ENCODE measurements at places on chromosomes 11 and 22.

- no peak for DNase-seq
These were observed 86.2 kb upstream of the NCAM1 start for GRCh38 chr11:112874980-112875379.

DNA sequence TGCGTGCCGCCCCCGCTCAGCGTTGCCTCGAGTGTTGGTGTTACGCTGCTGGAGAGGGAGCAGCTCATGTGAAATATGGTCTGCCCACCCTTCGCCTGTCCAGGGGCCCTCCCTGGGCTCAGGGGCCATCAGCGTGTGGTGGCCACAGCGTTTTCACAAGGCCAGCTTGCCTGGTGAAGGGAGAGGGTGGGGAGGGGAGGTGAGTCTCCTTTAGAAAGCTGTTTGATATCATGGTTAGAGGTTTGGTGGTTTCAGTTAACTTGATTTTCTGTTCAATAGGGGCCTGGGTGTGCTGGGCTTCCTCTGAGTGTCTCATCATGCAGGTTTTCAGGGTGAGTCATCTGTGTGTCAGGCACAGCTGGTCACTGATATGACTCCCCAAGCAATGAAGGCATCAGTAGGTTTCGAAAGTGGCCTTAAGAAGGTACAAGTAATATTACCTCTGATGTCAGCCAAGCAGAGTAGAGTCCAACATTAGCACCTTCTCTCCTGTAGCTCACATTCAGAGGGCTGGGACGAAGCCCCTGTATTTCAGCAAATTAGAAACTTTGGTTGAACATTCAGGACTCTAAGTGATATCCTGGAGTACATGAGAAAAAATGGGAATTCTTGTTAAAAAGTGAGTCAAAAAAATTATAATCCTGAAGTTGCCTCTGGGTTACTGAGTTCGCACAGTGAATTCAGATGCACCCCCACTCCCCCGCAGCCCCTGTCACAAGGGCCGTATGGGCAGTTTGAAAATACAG, 172.5 kb downstream of the TBC1D22A start:
- peak; percentile 93 for DNase-seq

DNA sequence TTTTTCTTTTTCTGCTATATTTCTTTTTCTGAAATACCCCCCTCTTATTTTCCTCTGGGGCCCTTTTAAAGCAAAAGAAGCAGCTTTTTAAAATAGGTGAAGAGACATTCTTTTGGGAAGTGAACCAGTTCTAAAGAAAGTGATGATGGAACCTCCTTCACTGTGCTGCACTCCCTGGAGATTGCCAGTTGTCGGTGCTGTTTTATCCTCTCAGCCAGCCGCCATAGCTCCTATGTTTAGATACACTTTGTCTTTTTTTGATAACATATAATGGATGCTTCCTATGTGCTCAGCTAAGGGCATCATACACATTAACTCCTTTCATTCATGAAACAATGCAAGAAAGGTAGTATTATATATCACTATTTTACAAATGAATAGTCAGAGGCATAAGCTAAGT, 14.0 kb downstream of the CFAP300 start:
- no peak for DNase-seq

DNA sequence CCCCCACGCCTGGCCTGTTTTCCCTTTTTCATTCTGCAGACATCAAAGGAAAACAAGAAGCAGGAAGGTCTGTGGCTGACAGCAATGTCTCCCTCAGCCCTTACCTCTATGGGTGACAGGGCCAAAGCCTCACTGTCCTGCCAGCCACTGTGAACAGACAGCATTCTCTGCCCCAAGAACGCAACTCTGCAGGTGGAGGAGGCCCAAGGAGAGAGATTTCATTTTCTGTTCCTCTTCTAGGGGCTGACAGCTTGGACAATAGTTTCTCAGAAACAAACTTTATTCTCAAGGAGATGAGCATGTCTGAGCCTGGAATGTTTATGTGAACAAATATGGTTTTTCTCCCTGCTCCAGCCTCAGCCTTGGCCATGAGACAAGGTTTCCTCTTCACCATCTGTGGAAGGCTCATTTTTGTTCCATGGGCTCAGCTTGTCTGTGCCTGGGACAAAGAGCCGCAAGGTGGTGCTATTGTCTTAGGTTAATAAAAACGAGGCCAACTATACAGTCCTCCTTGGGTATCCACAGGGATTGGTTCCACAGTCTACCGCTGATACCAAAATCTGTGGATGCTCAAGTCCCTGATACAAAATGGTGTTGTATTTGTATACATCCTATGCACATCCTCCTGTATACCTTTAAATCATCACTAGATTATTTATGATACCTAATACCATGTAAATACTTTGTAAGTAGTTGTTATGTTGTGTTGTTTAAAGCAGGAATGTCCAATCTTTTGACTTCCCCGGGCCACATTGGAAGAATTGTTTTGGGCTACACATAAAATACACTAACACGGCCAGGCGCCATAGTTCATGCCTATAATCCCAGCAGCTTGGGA, 5.8 kb downstream of the PIWIL3 start:
- DNase-seq = peak; percentile 69

DNA sequence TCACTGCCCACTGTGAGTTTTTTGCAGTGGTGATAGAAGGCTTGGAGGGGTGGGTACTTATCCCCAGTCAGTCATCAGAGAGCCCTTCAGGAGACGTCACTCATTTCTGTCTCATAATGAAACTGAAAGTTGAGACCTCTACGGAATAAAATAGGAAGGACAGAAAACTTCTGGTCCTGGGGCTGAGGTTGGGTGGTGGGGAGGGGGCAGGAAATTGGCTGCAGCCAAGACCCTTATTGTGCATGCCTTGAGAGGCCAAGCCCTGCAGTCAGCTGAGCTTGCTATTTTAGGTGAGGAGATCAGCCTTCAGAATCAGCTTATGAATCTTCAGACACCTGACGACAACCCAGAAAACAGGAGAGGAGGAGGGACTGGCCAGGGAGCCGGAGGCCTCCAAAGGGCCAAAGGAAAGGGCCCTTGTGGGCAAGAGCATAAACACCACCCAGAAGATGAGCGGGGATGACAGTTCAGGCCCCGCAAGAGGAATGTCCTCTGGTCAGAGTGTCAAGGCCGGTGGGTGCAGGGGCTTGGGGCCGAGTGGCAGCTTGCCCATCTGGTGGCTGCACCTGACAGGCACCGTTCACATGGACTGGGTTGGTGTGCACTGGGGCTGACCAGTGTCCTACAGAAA, 17.9 kb upstream of the ADA2 start:
- no peak for DNase-seq

GRCh38 chr11:1946812-1947484, at the start of gene MRPL23:
Gene MRPL23, plus strand, starts transcription at chr11:1947332. Its CDS starts 31 bp downstream, at chr11:1947363.
- DNase-seq = no peak

DNA sequence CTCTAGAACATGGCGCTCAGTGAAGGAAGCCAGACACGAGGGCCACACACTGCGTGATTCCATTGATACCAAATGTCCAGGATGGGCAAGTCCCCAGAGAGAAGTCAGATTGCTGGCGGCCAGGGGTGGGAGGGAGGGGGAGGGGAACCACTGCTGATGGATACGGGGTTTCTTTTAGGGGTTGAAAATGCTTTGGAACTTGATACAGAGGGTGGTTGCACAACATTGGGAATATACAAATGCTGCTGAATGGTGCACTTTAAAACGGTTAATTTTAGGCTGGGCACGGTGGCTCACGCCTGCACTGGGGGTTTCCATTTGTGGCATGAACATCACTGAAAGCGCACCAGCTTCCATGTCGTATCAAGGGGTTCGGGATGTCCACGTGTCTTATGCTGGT, 5.1 kb downstream of the TSPO start:
- DNase-seq = no peak

GRCh38 chr22:49255154-49255553, 572.5 kb downstream of the BRD1 start:
- DNase-seq = no peak

GRCh38 chr11:122874991-122875390, 7.6 kb upstream of the JHY start:
- DNase-seq = no peak

DNA sequence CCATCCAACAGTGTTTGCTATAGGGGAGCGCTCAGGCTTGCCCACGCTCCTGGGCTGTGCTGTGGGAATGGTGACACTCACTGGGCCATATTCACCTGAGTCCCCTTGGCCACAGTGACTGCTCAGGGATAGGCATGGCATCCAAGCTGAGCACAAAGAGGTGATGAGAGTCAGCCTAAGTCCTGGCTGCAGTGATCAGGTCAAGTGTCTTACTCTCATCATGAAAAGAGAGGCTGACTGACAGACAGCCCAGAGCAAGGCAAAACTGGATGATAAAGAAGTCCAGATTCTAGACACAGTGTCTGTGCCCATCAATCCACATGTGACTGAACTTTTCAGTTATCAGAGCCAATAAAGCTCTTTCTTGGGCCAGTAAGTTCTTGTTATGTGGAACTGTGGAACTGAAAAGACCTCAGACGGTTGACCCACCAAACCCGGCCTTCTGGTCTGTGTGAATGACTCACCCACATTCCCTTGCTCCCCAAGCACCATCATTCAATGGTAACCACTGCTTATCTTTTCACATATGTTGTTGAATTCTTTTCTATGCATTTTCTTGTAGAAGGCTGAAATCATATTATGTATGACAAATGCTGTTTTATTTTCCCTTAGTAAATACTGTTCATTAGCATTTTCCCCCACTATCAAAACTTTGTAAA, 43.2 kb upstream of the YPEL1 start:
- DNase-seq = no peak

- DNase-seq = no peak
These were observed 34.5 kb upstream of the DGCR6L start for GRCh38 chr22:20354238-20354975.

GRCh38 chr11:2220173-2220771, 48.7 kb upstream of the TH start:
- no peak for DNase-seq

DNA sequence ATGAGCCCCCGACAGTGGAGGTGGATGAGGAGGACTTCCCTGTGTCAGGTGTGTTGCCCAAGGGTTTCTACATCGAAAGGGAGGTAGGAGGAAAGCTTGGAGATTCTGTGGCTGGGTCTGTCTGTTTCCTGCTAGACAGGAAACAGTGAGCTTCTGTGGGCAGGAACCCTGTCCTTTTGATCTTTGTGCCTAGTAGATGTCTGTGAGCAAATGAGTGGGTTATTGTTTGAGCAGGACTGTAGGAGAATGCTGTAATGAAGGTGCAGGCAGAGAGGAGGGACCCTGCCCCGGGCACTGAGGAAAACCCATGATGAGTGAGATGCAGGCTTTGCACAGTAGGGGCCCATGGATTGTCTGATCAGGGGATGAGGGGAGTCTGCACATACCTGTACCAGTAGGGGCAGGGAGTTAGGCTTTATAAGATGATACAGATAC, 14.0 kb downstream of the USP35 start:
- DNase-seq = no peak

- no peak for DNase-seq
These were observed 2.5 kb upstream of the CALCA start for GRCh38 chr11:14974515-14975251.

GRCh38 chr11:95762534-95762933, 27.0 kb downstream of the FAM76B start:
- no peak for DNase-seq

GRCh38 chr11:48062649-48063048, 82.3 kb downstream of the PTPRJ start:
- DNase-seq = no peak

GRCh38 chr11:104879514-104880190, 18.6 kb downstream of the CASP12 start:
- no peak for DNase-seq

DNA sequence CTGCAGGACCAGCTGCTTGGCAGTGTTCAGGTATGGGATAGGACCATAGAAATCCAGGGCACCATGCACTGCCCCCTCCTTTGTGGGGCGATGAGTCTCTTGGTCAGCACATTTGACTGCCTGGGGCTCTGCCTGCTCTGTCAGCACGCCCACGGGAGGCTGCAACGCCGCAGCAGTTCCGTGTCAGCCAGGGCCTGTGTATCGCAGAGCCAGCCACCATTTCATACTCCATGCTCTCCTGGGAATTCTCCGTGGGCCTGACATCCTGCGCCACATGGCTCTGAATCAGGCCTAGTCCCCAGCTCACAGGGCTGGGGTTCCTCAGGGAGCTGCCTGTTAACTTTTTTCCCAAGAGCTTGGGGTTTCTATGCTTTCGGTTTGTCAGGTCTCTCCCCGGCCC, 16.9 kb upstream of the RELT start:
- no peak for DNase-seq

DNA sequence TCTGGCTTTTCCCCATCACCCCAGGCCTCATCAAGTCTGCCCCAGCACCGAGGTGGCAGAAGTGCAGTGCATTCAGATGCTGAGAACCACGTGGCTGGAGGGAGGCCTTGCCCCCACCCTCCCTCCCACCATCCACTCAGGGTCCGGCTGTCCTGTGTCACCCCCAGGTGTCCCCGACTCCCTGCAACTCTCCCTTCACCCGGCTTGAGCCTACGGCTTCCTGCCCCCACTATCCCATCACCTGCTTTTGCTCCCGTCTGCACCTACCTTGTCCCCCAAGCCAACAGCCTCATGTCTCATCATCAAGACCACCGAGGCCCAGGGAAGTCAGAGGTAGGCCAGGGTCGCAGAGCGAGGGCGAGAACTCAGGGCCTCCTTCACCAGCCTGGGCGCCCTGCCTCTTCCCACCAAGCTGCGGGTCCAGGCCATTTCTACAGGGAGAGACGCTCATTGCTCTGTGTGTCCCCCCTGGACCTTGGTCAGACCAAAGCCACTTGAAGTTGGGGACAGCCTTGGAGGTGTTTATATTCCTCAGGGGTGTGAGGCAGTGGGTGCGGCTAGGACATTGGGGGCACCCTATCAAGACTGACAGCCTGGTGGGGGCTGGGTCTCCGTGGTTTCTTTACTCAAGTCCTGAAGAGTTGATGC, 66.2 kb upstream of the CCND1 start:
- DNase-seq = no peak

DNA sequence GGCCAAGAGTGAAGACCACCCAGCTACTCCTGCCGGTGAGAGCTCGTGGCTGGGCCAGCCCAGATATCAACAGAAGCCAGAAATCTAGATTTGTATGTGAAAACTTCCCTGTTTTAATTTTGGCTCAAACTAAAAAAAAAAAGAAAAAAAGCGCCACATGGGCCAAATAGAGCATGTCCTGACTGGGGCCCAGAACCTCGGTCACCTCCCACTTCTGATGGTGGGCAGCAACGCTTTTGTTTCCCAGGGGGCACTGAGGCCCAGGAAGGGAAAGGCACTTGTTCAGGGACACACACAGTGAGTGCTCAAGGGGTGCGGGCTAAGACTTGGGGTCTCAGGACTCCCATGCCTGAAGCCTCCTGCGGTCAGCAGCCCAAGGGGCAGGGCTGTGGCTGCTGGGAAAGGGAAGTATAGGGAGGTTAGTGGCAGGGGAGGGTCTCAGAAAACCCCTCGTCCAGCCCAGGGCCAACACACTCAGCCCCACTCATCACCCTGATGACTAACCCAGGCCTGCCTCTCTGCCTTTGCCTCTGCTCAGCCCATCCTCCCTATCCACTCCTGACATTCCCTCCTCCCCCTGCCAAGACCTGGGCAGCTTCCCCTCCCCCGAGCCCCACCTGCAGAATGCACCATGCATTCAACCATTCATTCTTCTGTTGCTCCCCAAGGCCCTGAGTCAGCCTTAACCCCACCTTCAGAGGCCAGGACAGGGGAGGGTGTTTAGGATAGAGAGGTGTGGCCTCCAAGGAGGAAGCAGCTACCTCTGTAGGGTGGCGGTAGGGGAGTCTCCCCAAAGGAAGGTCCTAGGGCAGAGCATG, 30.0 kb upstream of the TCF20 start:
- DNase-seq = no peak

- DNase-seq = peak; percentile 84
These were observed at the start of gene PPM1F for GRCh38 chr22:21952586-21953571. Gene PPM1F, minus strand, starts transcription at chr22:21952848. Its CDS starts 6,800 bp downstream, at chr22:21946048.

GRCh38 chr11:76656571-76657081, 13.9 kb downstream of the LRRC32 start:
- no peak for DNase-seq

- DNase-seq = peak; percentile 56
These were observed 650 bp downstream of the PPM1F start for GRCh38 chr22:21951931-21952465.

GRCh38 chr11:36507824-36508489, 2.1 kb downstream of the TRAF6 start:
- DNase-seq = peak; percentile 7
